Placental pericyte (primary cell): ENCODE measurements at places on chromosomes 1 and 21. TPM values are rescaled to one million over a fixed set of nuclear protein-coding genes. Genes with fewer than 3 reads are reported as not detected.

The LAMC1 gene
- 503 and 620 TPM in 2 replicates for total RNA-seq

The ADCY10 gene
- under 0.01 and 0.22 TPM in 2 replicates for total RNA-seq

The RNF186 gene
- total RNA-seq = not detected in 2 replicates

The EPHA10 gene
- not detected in 2 replicates for total RNA-seq

The KCNH1 gene
- 1.1 and 4.2 TPM in 2 replicates for total RNA-seq

The OR2AK2 gene
- not detected in 2 replicates for total RNA-seq

The HMGCS2 gene
- not detected in 2 replicates for total RNA-seq

The KIF26B gene
- total RNA-seq = 18.9 and 45.3 TPM in 2 replicates
